ENCODE measurements at places on chromosomes 2 and 18.

DNA sequence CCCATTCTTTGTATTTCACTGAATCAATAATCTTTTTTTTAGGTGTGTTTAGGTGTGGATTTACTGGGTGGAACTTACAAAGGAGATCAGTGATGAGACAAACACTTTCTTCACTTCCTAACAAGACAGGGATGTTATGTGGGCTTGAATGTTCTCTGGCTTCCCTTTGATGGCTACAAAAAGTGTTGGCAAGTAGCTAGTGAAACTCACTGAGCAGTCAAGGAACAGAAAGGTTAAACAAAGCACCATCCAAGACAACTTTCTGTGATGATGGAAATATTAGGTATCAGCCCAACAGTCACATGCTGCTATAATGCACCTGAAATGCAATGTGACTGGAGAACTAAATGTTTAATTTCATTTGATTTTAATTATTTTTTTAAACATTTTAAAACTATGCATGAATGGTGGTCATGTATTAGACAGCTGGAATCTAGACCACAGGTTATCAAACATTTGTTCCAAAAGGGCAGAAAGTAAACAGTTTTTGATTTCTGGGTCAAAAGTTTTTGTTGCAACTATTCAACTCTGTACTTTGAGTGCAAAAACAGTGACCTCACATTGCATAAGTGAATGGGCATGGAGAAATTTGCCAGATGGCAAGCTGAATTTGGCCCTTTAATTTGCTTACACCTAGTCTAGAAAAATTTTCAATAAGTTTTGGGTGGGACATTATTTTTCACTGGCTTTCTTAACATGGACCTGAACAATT, 1272.7 kb upstream of the TMEFF2 start:
- DNase-seq = no peak

DNA sequence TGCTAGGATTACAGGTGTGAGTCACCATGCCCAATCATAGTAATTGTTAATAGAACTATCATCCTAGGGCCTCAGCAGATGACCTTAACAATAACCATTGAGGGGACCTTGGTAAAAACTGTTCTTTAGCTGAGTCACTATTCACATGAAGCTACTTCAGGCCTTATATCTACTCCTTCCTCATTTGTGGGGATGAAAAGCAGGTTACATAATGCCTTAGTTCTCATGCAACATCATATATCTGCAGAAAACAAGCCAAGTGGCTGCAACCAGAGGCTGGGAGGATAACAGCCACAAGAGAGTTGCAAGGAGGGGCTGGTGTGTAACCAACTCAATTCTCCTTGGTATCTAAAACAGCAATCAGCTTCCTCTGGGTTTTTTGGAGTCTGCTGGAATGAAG, 445.4 kb downstream of the NBAS start:
- no peak for DNase-seq

DNA sequence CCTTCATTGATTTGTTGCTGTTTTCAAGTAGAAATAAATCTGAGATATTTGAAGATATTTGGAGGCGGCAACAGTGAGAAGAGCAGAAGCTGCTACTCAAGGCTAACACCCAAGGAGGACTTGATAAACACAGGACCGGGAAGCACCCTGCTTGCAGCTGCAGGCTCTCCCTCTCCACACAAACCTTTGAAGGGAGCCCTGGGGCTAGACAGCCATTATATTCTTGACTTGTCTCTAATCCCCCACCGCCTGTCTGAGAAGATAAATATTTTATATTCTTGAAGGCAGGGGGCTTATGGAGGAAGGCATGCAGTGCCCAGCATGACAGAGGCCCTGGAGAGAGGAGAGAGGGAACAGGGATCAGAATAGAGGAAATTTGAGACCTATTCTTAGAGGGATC, 50.9 kb upstream of the SMAD2 start:
- DNase-seq = no peak

DNA sequence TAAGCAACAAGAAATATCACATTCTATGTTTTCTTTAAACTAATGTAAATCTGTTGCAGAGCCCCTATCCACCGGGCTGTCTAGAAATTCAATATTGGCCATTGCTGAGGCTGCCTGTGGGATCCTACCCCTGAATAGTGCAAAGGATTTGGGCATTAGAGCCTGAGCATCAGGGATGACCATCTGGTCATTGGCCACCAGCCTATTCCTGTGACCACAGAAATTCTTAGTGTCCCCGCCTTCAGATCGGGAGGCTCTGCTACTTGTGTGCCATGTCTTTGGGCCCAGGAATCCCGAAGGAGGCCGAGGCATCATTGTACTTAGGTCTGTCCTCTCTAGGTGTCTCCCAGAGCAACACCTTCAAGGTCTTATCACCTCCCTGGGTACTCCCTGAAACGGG, 73.8 kb downstream of the HRH4 start:
- no peak for DNase-seq

GRCh38 chr2:66324356-66324755, 110.6 kb upstream of the MEIS1 start:
- no peak for DNase-seq

All from iPS-NIHi11 (cell line).